ENCODE measurements at places on chromosomes 1 and 21.

GRCh38 chr1:162191396-162192305 lies 122.2 kb downstream of the NOS1AP start:
- no peak for DNase-seq

DNA sequence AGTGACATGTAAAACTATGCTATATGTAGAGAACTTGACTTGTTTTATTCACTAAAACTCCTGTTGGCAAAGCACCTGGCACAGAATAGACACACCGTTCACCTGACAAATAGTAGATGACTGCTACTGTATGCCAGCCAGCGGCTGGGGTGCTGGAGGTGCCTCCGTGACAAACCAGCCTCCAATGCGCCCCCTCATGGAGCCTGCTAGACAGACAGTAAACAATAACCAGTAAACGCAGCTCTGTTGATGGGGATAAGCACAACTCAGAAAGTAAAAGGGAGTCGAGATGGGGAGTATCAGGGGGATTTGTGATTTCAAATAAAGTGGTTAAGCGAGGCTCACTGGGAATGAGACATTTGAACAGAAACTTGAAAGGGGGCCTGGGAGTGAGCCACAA lies 107.2 kb downstream of the PRDM2 start:
- peak; percentile 9 for DNase-seq

GRCh38 chr1:241840164-241840563 lies 7.8 kb upstream of the EXO1 start:
- DNase-seq: no peak

DNA sequence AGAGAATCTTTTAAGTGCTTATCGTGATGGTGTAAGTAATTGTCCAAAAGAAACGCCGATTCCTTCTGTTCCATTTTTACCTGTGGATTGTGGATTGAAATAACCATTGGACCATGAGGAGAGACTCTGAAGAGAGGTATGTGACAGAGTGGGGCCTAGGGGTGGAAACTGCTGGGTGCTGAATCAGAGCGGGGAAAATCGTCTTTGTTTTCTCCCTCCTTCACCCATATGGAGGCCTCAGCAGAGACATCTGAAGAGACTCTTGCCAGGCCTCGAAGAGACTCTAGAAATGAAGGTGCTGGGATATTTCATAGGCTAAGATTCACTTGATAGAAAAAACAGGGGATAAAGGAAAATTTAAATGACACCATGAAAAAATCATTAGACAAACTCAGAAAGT lies 1327.0 kb downstream of the BRINP3 start:
- no peak for DNase-seq

DNA sequence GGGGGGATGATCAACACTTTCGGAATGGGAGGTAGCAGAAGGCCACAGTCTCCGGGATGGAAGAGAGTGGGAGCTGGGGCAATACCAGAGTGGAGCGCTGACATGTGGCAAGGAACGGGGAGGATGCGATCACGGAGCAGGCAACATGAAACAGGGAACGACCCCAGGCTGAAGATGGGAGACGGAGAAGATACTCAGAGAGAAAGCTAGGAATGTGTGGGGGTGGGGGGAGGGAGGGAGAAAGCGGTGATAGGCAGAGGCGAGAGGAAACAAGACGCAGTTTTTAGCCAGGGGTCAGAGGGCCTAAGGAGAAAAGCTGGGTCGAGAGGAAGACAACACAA lies 577 bp downstream of the RAB3GAP2 start:
- no peak for DNase-seq

GRCh38 chr1:94543893-94544635 lies 2.5 kb upstream of the F3 start:
- DNase-seq: no peak

DNA sequence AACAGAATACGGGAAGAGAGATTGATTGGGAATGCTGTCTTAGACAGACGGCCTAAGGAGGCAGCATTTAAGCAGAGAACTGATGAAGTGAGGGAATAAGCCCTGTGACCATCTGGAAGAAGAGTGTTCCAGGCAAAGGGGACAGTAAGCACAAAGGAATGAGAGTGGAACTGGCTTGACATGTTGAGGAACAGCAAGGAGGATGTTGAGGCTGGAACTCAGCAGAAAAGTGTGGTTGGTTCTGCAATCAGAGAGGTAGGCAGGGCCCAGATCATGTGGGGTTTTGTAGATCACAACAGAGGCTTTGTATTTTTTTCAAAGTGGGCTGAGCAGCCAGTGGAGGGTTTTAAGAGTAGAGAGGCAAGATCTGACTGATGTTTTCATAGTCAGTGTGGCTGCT lies 157.4 kb downstream of the DNM3 start:
- peak; percentile 51 for DNase-seq

DNA sequence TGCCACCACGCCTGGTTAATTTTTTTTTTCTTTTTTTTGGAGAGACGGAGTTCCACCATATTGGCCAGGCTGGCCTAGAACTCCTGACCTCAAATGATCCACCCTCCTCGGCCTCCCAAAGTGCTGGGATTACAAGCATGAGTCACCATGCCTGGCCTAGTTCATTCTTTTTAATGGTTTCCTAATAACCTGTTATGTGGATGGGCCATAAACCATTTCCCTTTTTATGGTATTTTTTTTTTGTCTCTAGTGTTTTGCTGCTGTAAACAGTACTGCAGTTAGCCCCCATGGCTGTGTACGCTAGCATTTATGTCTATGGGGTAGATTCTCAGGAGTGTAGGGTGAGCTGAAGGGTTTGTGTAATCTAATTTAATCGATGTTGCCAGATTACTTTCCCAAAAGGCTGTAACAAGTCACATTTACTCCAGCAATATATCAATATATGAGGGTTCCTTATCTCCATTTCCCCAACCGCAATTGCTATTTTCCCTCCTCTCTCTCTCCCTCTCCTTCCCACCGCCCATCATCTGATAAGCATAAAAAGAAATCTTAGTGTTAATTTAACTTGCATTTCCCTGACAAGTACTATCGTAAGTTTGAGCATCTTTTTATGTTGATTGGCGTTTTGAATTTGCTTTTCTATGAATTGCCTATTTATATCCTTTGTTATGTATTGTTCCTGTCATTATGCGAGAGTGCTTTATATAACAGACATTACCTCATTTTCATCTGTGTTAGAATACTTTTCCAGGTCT lies 28.7 kb downstream of the RCSD1 start:
- DNase-seq: no peak

DNA sequence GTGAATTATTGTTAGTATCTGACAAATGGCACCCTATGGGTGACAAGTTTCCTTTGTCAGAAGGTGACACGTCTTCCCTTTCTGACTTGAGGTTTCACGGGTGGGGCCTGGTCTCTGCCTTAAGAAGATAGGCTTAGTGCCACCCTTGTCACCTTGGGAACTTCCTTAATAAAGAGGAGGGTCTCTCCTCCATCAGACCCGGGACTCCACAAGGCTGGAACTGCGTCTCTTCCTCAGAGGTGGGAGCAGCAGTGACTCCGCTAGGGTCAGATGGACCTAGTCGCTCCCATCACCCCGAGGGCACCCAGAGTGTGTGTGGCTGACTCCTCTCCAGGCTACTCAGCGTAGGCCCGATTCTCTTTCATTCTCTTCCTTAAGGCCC lies 774 bp upstream of the WDTC1 start:
- DNase-seq: no peak

GRCh38 chr1:39969048-39969447 lies 14.1 kb downstream of the MFSD2A start:
- no peak for DNase-seq

DNA sequence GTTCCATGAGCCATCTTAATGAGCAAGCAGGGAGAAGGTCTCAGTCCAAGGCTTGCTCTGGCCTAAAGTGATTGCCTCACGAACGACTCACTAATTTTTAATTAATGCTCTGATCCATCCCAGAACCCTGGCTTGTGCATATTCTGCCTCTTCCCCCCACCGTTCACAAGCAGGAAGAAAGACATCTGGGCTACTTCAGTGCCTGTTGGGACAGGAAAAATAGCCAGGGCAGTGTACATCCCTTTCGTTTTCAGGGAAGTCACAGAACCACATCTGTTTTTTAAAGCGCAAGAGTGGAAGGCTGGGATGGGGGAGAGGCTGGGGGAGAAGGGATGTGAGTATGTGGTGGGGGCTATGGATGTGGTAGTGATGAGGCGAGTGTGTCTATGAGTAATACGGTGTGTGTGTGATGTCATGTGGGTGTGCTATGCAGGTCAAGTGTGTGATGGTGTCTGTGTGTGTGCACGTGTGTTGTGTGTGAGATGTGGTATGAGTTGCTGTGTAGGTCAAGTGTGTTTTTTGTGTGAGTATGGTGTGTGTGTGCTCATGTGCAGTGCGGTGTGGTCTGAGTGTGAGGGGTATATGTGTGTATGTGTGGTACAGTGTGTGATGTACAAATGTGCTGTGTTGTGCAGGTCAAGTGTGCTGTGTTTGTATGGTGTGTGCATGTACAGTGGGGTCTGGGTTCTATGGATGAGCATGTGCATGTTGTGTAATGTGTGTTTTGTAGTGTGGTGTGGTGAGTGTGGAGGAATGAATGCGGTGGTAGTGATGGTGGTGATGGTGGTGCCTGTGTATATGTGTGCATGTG lies 64.9 kb upstream of the SYT6 start:
- no peak for DNase-seq

DNA sequence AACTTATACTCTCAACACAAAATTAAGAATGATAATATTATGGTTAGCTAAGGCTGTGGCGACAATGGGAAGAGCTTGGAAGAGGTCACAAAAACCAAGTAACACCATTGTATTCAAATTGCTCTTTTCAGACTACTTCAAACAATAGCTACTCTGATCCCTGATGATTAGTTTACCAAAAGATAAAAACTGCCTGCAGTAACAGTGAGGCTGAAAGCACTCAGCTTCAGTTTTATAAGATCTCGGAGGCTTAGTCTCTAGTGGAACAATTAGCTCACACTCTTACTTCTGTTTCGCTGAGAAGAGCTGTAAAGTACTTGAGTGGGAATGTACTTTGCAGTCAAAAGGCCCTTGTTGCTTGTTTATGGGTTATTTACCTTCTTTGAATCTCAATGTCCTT lies 278.5 kb downstream of the LRRC7 start:
- DNase-seq: no peak

- peak; percentile 25 for DNase-seq
Observed at GRCh38 chr1:87151500-87152421, 176.9 kb upstream of the LMO4 start.

- no peak for DNase-seq
Observed at GRCh38 chr1:13505020-13505419, 8.8 kb downstream of the LRRC38 start.

DNA sequence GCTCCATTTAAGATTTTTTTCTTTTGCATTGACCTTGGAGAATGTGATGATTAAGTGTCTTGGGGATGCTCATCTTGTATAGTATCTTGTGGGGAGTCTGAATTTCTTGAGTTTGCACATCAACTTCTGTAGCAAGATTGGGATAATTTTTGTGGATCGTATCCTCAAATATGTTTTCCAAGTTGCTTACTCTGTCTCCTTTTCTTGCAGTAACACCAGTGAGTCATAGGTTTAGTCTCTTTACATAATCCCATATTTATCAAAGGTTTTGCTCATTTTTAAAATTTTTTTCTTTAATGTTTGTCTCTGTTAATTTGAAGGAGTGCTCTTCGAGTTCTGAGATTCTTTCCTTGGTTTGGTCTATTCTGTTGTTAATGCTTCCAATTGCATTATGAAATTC lies 41.7 kb upstream of the ANGPTL1 start:
- DNase-seq: no peak

DNA sequence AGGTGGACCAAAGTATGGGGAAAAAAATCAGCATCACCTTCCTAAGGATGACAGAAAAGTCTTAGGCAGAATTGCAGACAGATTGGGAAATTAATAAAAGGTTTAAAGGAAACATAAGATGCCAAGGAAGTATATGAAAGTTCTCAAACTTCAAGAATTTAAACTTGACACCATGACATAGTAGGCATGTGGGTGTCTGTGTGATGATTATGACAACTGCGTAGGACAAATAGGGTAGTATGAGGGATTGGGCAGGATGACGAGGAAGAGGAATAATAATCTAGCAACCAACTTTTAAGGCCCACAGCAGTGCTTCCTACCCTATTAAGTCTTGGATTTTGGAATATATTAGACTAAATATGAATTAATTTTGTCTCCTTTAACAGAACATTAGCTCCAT lies 52.4 kb downstream of the HNRNPR start:
- DNase-seq: no peak

DNA sequence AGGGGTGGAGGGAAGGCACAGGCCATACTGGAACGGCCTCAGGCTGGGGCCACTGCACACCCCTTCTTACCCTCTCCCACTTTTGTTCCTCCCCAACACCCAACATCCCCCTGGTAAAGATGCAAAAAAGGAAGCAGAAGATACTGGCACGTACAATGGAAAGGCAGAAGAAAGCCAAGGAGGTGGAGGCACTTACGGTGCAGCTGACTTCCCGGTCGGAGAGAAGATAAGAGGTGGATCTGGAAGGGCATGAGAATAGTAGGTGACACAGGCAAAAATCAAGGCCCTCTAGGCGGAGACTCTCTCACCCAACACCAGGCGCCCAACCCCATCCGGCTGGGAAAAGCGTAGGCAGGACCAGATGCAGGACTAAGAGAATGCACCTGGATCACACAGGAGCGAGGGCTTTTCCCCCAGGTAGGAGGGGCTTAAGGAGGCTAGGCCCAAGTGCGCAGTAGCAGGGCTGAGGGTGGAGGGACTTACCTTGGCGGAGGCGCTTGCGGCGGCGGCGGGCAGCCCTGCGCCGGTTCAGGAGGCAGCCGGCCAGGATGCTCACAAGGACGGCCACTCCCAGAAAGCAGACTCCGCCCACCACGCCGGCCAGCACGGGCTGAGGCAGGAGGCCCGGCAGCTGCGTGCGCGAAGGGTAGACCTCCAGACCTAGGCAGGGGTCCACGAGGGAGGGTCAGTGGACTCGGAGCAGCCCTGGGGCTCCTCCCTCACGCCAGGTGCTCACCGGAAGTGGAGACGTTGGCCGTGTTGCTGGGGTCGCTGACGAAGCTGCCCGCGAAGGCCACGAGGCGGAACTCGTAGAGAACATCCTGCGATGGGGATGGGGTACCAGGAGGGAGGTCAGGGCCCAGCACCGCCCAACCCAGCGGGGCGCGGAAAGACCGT lies 4.1 kb upstream of the TAGLN2 start:
- DNase-seq: no peak

DNA sequence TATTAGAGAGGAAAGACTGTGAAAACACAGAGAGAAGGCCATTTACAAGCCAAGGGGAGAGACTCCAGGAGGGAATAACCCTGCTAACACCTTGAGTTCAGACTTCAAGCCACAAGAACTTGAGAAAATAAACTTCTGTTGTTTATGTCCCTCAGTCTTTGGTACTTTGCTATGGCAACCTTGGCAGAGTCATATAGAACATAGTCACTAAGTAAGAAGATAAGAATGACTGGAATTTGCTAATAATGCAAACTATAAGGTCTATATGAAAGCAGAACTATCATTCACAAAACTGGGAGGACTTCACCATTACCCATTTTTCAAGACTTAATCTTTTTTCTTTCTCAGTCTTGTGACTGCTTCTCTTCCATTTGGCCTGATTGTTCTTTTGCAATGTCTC lies 767.3 kb upstream of the ADAMTS5 start:
- no peak for DNase-seq
